A549 treated with AZD2906 at 1 μM for 4 hours (cell line): ENCODE measurements at places on chromosomes 6 and 20. TPM values are rescaled to one million over a fixed set of nuclear protein-coding genes. Genes with fewer than 3 reads are reported as not detected.

Gene FLRT3
- total RNA-seq = 2.4 to 3.4 TPM (median 2.6 TPM) in 5 replicates

Gene PNLDC1
- 0.05 to 0.13 TPM (median 0.05 TPM) in 3 of 5 replicates, not detected in the others for total RNA-seq

Gene C6orf141
- 7.0 to 8.7 TPM (median 8.7 TPM) in 5 replicates for total RNA-seq

Gene TCF15
- not detected in 5 replicates for total RNA-seq

Gene PCMTD2
- total RNA-seq = 8.6 to 13.0 TPM (median 11.1 TPM) in 5 replicates

Gene DSN1
- total RNA-seq = 22.4 to 28.3 TPM (median 24.6 TPM) in 5 replicates

Gene BTBD9
- total RNA-seq = 2.2 to 2.6 TPM (median 2.3 TPM) in 5 replicates

Gene SMOC2
- total RNA-seq = 0.03 to 0.06 TPM (median 0.05 TPM) in 3 of 5 replicates, not detected in the others

Gene SPATA25
- 0.23 to 0.48 TPM (median 0.30 TPM) in 5 replicates for total RNA-seq

Gene PKHD1
- total RNA-seq = not detected in 5 replicates

Gene TUBB2B
- 14.7 to 16.0 TPM (median 15.4 TPM) in 5 replicates for total RNA-seq

Gene PACSIN1
- total RNA-seq = 0.03 to 0.34 TPM (median 0.07 TPM) in 5 replicates
